NCI-H1105 treated with DMSO at 0.1 percent for 48 hours (cell line): ENCODE measurements at places on chromosomes 5 and 9.

DNA sequence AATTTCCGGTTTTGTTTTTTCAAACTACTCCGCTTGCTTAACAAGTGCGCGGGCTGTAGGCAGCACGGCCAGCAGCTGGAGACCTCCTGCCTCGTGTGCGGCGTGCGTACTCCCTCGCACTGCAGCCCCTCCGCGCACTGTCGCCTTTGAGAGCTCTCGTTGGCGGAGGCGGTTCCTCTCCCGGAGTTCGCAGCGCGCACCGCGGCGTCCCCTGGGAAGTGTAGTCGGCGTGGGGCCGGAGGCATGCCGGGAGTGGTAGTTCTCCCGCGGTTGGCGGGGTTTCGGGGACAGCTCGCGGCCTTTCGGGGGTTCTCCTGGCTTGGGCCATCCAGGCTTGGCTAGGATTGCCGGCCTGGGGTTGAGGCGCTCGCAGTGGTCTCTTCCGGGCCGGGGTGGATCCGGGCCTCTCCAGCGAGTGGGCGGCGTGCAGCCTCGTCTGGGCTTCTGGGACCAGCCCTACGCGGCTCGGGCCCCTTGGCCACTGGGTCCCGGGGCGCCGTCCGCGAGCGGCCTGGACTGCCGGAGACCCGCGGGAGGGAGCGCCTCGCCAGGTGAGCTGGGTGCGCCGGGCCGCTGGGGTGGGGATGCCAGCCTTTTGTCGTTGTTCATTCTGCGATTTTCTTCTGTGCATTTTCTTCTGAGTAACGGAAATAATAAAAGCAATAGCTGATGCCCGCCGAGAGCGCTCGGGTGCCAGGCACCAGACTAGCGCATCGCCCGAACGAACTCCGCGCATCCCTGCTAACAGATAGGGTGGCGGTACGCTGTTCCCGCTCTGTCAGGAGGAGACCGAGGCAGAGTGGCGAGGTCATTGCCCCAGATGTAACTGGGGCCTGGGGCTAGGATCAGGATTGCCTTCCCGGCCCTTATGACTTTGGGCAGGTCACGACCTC lies at the start of gene ZNF354C:
Gene ZNF354C, plus strand, starts transcription at position 258 of the 893 bp plus-strand sequence. CDS start 1,696 bp downstream, outside the sequence.
- no peak for DNase-seq

- no peak for DNase-seq
Measured at GRCh38 chr5:141510160-141510559, 21.3 kb downstream of the PCDHGC5 start.

DNA sequence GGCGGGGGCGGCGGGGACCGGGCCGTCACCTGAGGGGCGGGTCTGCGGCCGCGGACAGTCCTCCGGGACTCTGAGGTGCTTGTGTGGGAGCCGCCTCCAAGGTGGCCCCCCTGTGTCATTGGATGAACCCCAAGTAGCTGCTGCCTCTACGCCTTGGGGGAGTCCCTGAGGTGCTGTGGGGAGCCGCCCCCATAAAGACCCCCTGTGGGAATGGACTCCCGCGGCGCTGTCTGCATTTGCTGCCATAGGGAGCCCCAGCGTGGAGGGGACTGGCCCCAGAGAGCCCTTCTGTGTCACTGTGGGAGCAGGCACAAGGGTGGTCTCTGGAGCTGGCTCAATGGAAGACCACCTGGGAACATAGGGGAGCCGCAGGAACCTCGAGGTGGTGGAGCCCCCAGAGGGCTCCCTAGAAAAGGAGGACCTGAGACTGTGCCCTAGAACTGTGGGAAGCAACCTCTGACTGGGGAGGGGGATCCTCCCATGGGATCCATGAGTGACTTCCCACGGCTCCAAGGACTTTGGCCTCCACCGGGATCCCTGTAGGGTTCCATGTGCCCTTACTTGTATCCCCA lies 412 bp downstream of the PHF24 start:
- no peak for DNase-seq

DNA sequence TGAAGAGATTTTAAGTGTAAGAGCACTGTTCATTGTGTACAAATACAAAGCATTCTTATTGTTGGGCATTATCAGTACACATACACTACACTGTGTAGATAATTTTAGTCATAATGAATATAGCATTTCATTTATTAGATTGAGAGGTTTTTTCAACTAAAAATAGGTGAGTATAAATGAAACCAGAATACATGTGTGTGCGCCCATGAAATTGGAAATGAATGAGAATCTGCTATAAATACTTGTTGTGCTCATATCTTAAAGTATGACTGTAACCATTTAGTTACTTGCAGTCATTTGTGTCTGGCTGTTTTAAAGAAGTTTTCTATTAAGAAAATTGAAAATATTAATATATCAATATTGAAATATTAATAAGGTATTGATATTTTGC lies 189.0 kb upstream of the MEF2C start:
- DNase-seq = no peak

- DNase-seq = no peak
Measured at GRCh38 chr9:26689041-26689440, 203.6 kb downstream of the CAAP1 start.

GRCh38 chr9:123316053-123316718 lies 39.8 kb upstream of the CRB2 start:
- DNase-seq = no peak

DNA sequence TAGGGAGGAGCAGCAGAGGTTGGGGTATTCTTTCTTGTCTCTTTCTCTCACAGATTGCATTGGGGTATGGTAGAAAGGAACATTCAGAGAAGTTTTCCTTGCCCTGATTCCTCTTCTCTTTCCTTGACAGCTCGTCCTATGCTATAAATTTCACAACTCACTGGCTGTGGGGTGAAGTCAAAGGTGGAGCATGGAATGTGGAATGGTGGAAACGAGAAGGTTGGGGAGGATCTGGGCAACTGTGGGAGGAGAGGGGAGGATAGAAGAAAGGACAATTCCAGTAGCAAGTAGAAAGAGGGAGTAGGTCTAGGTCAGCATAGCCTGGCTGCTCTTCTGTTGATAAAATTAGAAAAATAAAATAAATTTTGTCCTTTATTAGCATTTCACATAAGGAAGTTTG lies 39.0 kb upstream of the POC5 start:
- DNase-seq = no peak
